ENCODE measurements at places on chromosomes 6 and 20.
A peak's percentile ranks its signal among the peaks of the same experiment; 100 is the strongest.

DNA sequence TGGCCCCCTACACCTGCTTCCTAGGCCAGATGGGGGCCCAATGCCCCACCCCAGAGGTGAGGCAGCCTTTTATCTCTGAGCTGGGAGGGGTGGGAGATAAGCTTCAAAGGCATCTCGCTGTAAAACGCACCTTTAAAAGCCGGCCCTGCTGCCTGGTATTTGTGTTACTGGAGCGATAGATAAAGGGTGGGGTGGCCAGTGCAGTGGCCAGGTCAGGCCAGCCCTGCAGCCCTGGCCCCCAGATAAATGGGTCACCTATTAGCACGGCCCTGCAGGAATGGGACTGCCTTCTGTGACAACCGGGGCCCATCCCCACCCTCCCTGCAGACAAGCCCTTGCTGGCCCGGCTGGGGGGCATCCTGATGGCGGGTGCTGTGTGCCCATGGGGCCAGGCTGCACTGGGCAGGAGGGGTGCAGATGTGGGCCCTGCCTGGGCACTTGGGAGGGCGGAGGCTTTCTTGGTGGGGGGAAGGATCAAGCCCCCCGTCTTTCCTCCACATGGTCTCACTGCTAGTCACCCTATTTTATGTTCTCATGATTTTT lies 3.0 kb upstream of the RBBP8NL start:
- no peak for DNase-seq

DNA sequence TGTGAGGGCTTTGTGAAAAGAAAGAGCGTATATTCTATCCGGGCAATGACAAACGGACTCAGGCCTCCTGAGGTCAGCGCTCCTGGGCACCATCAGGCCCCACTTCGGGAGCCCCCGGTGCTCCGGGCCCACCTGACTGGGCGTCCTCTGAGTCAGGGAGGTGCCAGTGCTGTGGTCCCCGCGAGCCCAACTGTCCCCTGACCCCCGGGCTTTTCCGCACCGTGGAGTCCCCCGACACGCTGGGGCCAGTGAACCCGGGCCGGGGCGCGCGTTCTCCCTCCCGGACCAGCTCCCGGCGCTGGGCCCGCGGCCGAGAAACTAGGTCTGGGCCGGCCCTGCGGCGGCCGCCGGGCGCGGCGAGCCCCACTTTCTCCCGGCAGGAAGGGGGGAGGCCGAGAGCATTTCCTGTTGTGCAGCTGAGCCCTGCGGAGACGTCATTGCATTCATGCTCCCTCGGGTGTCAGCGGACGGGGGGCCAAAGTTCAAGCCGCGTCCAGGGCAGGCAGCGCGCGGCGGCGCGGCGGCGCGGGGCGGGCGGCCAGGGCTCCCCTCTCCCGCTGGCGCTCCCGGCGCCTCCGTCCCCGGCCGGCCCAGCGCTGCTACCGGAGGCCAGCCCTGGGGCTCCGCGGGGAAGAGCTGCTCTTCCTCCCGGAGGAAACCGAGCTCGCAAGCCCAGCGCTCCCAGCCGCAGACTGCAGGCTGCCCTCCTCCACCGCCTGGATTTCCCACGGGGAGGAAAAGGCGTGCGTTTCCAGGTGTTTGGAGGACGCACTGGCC lies 18.3 kb downstream of the HIVEP2 start:
- peak; percentile 71 for DNase-seq

DNA sequence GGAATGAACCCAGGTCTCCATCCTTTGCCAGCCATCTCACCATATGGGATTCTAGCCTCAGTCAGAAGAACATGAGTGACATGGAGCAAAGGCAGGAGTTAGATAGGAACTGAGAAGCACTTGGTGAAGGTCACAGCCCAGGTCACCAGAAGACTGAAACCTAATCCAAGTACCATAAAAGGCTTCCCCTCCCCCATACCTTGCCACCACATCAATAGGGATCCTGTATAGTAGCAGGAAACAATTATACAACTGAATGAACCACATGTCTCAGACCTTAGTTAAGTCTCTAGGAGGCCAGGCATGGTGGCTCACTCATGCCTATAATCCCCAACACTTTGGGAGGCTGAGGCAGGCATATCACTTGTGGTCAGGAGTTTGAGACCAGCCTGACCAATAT lies 49.6 kb downstream of the KIZ start:
- no peak for DNase-seq

DNA sequence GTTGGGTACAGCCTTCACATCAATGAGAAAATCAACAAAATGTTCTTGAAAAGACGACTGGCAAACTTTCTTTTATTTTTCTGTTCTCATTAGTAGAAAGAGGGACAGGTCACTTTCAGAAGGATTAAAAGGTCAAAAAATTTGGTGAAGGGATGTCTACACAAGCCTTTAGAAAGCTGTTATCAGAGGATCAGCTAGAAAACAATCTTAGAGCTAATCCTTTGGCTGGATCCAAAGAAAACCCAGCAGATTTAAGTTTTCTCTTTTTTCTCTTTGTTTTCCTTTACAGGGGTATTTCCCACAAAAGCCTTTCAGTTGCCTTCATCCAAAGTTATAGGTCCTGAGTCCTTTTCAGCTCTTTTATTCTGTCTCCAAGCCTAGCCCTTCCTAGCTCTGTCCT lies 57.3 kb upstream of the EDN1 start:
- DNase-seq, result no peak

DNA sequence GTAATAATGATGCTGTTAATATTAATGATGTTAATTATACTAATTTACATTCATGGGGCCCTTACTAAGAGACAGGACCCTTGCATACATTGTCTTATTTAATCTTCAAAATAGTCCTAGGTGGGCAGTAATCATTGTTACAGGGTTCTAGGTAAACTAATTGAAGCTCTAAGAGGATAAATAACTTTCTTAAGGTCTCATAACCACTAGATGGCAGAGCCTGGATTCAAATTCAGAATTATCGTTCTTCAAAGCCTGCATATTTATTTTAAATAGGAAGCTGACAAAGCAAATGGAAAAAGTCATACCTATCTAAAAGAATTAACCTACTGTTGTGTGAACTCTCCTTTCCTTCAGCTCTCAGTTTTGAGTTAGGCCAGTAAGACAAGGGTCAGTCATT lies 23.5 kb downstream of the PTCHD4 start:
- DNase-seq, result no peak

- no peak for DNase-seq
Observed at GRCh38 chr6:39707962-39708683, 17.1 kb downstream of the KIF6 start.

- no peak for DNase-seq
Observed at GRCh38 chr20:23363257-23363649, 1.3 kb downstream of the GZF1 start.

DNA sequence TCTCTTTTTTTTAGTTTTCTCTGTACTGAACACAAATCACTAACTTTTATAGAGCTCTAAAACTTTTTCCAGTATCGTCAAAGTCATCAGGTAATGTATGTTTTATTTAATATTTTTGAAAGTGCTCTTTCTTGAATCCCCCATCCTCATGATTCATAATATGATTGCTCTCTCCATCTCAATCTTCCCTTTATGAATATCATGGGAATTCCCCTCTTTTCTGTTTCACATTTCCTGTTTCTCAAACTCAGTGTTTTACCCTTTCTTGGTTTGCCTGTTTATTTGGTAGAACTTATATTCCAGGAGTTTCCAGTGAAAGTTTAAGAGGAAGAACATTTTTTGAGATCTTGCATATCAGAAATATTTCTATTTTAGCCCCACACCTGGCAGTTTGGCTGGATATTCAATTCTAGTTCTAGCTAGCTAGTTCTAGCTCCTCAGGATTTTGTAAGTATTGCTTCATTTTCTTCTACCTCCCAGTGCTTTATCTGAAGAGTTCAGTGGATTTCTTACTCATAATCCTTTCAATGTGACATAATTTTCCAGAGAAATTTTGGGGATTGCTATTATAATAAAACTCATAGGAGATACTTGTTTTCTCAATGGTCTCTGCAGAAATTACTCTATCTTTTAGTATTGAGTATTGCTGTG lies 6.1 kb upstream of the C6orf58 start:
- DNase-seq, result no peak

- no peak for DNase-seq
Observed at GRCh38 chr6:99602520-99603420, 3.9 kb upstream of the PRDM13 start.

All from stimulated activated CD4-positive, alpha-beta T cell treated with anti-CD3 and anti-CD28 coated beads, Interleukin-4, amount 100 ng/mL, for 24 hours (primary cell).